ENCODE measurements at places on chromosomes 6 and 20.

- no peak for DNase-seq
These were observed 151.3 kb downstream of the CDC5L start for GRCh38 chr6:44538807-44539201.

- DNase-seq = no peak
These were observed 18.4 kb upstream of the ID4 start for GRCh38 chr6:19818805-19819204.

GRCh38 chr6:116298973-116299372, 19.2 kb upstream of the TSPYL1 start:
- no peak for DNase-seq

GRCh38 chr20:20051767-20052073, 546 bp downstream of the CRNKL1 start:
- DNase-seq = no peak

- DNase-seq = no peak
These were observed 42.3 kb downstream of the PPP1R16B start for GRCh38 chr20:38847840-38848239.

- DNase-seq = no peak
These were observed 10.5 kb upstream of the CCR6 start for GRCh38 chr6:167112421-167112820.

DNA sequence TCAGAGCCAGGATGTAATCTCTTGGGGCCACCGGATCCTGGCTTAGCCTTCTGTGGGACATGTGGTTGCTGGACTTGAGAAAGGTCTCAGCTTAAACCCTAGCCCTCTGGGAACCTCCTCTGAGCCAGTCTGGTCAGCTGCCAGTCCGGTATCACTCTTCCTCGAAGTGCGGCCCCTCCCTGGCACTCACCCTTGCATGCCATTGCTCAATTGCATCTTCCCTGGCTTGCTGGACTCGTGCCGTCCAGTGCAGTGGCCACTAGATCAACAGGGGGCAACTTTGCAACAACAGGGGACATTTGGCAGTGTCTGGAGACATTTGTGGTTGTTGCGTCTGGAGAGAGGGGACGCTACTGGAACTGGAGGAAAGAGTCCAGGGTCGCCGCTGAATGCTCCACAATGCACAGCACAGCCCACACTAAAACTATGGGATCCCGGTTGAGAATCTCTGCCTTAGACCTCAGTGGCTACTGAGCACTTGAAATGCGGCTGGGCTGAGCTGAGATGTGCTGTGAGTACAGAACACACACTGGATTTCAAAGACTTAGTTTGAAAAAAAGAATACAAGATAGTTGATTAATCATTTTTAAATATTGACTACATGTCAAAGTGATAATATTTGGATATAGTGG, 152.1 kb downstream of the TFAP2C start:
- DNase-seq = no peak

DNA sequence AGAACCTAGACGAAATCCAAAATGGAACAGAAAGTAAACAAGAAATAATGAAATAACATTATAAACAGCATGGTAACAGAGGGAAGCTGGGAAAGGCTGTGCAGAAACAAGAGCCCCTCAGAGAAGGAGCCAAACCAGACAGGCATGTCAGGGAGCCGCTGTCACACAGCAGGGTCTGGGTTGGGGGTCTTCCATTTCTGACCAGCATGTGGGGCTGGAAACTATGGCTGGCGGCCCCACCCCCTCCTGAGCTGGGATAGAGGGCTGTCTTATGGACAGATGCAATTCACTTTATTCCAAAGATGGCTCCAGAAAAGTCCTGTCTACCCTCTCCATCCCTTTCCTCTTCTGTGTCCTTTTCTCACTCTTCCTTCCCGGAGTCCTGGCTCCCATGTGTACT, 27.3 kb downstream of the C6orf89 start:
- DNase-seq = no peak

DNA sequence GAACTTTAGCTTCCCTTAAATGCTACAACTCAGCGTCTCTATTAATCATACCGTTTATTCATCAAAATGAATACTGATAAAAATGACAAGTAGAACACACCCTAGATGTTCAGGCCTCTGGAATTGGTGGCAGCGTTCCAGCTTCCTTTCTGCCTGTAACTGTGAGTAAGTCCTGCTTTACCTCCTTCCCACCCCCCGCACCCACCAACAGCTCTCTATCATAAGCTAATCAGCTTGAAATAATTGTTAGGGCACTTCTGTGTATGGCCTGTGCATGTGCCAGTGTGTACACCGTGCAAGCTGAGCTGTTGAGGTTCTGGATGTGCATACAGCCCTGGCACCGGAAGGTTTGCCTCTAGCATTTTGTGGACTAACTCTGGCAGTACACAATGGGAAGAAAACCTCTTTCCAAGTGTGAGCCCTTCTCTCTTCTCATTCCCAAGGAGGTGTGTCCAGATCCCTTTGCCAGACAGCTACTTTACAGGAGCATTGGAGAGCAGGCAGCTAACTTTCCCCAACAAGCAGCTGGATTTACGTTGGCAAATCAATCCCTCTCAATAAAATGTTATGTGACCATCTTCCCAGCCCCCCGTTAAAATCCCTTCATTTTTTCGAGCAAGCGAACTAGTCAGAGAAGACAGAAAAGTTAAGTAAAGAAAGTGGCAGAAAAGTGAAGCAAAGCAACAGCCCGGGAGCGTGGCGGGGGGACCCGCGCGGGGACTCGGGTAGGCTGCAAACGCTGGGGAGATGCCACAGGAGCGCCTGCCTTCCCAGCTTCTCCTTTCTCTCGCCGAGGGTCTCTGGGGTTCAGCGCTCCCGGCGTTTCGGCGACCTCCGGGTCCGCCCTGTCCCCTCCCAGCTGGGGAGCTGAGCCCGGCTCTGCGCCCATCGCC, 803 bp upstream of the ADGRG6 start:
- DNase-seq = no peak

Data from NCI-H526 (cell line).